ENCODE measurements at places on chromosomes 7 and 10.

GRCh38 chr7:150736864-150737263 lies 354 bp upstream of the GIMAP5 start:
- DNase-seq: no peak

- no peak for DNase-seq
Measured at GRCh38 chr10:17256051-17256450, 28.0 kb downstream of the VIM start.

- no peak for DNase-seq
Measured at GRCh38 chr7:157540606-157541294, 203.9 kb downstream of the DNAJB6 start.

- no peak for DNase-seq
Measured at GRCh38 chr10:43644252-43644651, 4.4 kb downstream of the ZNF32 start.

GRCh38 chr7:151240536-151240935 lies 8.0 kb downstream of the SMARCD3 start:
- DNase-seq: no peak

DNA sequence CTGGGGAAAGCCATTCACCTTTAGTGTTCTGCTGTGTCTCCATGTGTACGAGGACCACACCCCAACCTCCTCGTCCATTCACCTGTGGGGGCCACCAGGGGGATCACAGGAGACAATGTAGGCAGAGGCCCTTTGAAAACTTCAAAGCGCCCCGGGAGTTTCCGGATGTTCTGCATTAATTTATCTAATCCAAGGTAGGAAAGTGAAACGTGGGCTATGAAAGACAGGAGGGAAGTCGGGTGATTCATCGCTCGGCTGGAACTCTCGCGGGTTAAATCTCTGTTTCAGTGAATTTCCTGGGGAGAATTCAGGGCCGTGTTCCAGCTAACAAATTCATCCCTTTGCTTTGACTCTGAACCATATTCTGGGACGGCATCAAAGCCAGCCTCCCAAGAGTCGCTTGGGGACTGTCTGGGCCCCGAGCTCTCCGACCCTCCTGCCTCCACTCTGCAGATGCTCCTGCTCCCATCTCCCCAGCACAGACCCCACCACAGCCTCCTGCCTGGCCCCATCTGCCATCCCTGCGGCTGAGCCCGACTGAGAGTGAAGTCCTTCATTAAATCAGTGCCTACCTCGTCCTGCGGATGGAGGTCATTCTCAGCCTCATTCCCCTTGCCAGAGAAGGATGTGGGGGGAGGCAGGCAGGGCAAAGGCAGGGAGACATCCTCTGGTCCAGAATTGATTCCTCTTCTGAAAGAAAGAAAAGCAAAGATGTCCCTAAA lies 114.1 kb upstream of the CARD11 start:
- DNase-seq: no peak

- no peak for DNase-seq
Measured at GRCh38 chr10:122132882-122133565, 138.1 kb upstream of the BTBD16 start.

GRCh38 chr10:43867113-43867512 lies 218.4 kb upstream of the ZNF32 start:
- no peak for DNase-seq

Measured in activated CD4-positive, alpha-beta T cell treated with anti-CD3 and anti-CD28 coated beads for 4 hours (primary cell).